ENCODE measurements at places on chromosomes 3 and 15.

DNA sequence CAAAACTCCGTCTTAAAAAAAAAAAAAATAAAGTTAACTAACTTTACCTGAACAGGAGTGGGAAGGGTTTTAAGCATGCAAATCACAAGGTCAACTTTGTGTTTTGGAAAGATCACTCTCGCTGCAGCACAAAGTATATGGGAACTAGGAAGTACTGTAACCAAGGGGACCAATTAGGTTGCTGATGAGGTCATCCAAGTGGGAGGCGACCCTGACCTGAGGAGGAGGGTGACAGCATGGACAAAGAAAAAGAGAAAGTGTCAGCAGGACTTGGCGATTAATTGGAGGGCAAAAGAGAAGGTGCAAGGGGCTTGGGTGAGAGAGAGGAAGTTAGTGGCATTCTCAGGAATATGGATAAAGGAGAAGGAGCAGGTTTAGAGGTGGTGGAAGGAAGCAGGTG is 89.5 kb upstream of the ZBED2 start:
- no peak for DNase-seq

DNA sequence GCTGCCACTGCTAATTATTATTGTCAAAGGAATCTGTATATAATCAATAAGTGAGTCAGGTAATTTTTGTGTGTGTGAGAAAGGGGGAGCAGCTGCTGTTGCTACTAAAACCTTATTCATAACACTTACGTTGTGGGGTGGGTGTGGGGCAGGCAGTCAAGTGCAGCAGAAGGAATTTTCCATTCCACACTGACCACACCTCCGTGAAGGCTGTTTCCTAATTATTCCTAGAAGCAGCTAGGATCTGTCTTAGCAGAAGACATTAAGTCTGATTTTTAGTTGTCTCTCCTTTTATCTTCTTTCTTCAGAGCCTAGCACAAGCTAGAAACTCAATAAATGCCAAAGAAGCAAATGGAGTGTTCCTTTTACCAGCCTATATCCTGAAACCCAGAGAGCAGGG is 4.0 kb upstream of the U2SURP start:
- no peak for DNase-seq

GRCh38 chr15:39795486-39795885 is 12.8 kb upstream of the FSIP1 start:
- no peak for DNase-seq

DNA sequence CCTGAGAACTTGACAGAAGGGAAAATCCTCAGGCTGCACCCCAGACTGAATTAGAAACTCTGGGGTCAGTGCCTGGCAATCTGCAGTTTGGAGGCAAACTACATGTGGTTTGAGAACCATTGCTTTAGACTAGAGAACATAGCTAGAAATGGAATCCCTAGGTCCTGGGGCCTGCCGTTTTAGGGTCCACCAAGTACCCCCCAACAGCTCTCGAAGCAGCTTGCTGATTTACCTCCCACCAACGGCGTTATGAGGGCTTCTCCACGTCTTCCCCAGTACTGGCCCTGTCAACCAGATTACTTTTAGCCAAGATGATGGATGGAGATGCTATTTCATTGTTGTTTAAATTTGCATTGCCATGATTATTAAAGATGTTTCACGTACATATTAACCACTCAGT is 272.5 kb downstream of the XXYLT1 start:
- DNase-seq = no peak

- DNase-seq = no peak
These were observed 584.5 kb upstream of the CCDC54 start for GRCh38 chr3:106792716-106793115.

DNA sequence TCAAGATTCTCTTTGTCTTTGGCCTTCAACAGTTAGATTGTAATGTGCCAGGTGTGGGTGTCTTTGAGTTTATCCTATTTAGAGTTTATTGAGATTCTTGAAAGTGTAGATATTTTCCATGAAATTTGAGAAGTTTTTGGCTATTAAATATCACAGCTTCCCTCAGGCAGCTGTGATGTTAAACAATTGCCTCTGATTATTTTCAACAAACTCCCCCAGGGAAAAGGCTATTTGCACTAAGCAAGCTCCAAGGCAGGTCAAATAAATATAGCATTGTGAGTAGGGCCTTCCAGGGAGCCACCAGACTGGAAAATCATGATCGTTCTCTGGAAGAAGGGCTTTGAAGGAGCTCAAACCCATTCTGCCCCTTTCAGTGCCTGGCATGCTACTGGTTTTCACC is 107.0 kb downstream of the EEFSEC start:
- no peak for DNase-seq

DNA sequence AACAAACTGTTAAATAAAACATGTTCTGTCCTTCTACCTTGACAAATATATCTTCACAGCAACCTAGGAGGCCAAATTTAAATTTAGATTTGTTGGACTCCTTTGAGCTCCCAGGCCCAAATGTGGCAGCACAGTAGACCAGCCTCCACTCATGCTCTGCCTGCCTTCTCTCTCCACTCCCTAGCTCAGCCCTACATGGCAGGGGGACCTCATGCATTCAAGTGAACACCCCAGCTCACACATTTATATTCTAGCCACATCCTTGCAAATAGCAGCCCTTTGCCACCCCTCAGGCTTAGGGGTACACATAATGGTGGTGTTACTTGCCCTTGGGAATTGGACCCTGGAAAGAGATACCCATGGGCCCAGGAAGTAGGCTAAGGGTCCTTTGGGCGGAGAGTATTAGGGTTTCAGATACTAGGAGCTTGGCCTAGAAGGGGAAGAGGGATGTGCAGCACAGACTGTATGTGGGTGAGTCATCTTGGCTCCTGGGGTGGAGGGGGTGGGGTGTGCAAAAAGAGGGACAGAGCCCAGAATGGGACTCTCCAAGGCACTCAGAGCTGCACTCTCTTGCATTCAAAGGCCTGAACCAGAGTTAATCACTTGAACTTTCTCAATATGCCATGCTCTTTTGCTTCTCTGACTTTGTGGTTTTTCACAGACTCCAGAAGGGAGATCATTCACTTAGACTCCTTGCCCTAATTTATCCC is 268.4 kb upstream of the ROPN1 start:
- no peak for DNase-seq

DNA sequence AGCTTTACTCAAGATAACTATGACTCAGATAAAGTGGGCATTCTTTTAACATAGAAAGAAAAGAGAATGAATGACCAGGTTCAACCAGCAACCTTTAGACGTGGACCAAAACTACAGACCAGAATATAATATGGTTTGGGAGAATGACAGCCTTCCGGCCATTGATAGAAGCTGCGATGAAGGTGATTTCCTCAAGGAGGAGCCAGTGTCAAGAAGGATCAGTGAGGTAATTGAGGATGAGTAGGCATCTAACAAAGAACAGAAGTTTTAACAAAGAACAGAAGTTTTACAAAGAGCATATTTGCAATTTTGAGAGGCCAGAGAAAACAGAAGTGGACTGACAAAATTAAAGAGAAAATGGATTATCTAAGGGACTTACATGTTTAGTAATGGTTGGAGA is 289.0 kb upstream of the AGTR1 start:
- DNase-seq = no peak

DNA sequence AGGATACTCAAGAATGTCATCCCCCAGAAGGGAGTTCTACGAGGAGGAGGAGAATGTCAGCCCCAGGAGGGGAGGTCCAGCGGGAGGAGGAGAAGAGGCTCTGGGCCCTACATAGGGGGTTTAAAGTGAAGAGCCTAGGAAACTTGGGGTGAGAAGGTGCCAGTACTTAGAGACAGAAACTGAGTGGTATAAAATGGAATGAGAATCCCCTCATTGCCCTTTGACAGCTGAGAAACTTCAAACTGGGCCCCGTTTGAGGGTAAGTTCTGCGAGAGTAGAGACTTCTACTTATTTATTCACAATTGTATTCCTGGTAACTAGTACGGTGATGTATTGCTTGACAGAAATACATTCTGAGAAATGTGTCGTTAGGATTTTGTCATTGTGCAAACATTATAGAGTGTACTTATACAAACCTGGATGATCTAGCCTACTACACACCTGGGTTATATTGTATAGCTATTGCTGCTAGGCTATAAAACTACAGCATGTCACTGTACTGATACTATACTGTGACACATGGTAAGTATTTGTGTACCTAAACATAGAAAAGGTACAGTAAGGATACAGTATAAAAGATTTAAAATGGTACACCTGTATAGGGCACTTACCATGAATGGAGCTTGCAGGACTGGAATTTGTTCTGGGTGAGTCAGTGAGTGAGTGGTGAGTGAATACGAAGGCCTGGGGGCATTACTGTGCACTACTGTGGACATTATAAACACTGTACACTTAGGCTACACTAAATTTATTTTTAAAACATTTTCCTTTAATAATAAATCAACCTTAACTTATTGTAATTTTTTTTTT is 62.0 kb downstream of the TSC22D2 start:
- no peak for DNase-seq

GRCh38 chr15:98611808-98612207 is 36.5 kb upstream of the IGF1R start:
- no peak for DNase-seq

Measured in K562 (cell line).